CD4-positive, alpha-beta T cell treated with Interleukin-6 at 100 ng/mL for 8 hours (primary cell): ENCODE measurements at places on chromosomes 3 and 15.

DNA sequence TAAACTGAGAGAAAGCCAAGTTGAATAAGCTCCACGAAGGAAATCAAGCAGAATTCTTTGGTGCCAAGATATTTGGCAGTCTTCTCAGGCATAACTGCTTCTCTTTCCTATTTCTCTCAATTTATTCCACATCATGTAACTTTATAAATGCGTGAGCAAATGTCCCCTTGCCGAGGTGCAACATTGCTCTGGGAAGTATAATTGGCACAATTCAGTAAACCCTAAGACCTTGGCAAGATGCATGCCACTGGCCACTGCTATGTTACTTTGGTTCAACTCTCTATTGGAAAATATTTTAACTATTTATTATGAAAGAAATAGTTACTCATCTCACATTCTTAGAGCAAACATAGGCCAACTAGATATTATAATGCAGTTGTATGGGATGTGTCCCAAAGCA lies 170.2 kb downstream of the SUCNR1 start:
- DNase-seq, result no peak

DNA sequence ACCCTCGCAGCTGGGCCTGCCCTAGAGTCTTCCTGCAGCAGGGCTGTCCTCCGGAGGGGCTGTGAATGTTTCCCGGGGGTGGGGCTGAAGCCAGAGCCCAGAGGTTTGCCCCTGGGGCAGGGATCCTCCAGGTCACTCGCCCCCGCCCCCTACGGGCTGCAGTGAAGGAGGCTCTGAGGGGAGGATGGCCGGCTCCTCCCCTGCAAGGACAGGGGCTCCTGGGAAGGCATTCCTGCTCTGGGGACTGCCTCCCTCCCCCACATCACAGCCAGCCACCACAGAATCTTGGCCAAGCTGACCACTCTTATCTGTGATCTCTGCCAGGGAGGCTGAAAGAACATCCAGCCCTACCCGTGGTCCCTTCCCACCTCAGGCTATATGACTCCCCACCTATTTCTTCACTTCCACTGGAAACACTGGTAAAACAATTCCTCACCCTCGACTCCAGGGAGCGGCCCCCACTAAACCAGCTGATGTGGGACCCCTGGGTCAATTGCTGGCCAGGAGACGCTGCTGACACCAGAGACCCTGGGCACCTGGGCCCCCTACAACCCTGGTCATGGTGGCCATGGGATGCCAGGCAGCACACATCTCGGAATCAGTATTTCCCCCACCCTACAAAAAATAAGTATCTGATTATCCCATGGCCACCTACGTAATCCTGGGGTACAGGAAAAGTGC lies 66.0 kb downstream of the HMCES start:
- DNase-seq, result no peak

DNA sequence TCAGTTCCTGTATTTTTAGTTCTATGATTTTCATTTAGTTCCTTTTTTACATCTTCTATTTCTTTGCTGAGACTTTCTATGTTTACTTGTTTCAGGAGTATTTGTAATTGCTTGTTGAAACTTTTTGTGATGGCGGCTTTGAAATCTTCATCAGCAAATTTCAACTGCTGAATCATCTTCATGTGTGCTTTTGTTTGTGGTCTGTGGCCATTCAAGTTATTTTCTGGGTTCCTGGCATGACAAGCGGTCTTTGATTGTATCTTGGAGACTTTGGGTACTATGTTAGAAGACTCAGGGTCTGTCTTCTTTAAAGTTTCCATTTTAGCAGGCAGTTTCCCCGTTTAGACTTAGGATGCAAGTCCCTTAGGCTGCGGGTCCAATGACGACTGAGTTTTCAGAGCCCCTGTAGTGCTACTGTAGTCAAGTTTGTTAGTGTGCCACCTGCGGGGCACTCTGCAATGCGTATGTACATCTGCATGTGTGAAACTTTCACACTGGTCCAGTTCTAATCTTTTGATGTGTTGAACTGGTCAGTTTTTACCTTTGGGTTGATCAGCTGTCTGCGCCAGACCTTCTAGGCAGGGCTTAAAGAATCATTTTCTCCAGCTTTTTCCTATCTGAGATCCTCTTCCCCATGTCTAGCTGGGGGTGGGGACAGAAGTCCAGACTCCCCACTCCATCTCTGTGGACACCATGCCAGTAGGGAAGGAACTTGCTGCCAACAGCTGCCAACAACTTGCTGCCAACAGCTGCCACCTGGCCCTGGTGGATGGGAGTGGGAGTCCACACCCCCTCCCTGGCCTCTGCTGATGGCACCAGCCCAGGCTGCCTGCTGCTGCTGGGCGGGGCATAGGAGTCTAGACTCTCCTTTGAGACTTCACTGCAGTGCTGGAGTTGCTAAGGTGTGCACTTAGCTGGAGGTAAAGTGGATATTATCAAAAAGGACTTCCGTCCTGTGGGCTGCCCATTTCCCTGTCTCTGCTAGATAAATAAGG lies 190.9 kb downstream of the TJP1 start:
- no peak for DNase-seq

DNA sequence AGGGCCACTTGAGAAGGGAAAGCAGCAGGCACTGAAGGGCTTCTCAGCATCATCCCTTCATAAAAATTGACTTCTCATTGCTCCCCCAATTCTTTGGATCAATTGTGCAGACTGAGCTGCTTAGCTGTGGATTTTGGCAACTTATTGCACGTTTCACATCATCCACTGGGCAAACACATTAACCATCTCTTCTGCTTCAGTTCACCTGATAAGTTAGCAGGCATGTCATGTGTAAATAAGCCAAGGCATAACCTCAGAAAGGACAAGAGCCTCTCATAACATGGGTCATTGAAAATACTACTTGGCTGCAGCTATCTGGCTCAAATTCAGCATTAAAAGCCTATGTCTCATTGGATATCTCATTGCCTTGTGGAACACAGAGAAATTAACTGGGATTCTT lies 366.5 kb downstream of the LRRC3B start:
- no peak for DNase-seq

GRCh38 chr15:98673133-98673532 lies 24.8 kb downstream of the IGF1R start:
- no peak for DNase-seq

GRCh38 chr3:125602752-125603649 lies 7.7 kb upstream of the OSBPL11 start:
- DNase-seq, result no peak

GRCh38 chr3:23263796-23264195 lies 60.7 kb downstream of the UBE2E2 start:
- DNase-seq, result no peak
